ENCODE measurements at places on chromosomes 1 and 21.

DNA sequence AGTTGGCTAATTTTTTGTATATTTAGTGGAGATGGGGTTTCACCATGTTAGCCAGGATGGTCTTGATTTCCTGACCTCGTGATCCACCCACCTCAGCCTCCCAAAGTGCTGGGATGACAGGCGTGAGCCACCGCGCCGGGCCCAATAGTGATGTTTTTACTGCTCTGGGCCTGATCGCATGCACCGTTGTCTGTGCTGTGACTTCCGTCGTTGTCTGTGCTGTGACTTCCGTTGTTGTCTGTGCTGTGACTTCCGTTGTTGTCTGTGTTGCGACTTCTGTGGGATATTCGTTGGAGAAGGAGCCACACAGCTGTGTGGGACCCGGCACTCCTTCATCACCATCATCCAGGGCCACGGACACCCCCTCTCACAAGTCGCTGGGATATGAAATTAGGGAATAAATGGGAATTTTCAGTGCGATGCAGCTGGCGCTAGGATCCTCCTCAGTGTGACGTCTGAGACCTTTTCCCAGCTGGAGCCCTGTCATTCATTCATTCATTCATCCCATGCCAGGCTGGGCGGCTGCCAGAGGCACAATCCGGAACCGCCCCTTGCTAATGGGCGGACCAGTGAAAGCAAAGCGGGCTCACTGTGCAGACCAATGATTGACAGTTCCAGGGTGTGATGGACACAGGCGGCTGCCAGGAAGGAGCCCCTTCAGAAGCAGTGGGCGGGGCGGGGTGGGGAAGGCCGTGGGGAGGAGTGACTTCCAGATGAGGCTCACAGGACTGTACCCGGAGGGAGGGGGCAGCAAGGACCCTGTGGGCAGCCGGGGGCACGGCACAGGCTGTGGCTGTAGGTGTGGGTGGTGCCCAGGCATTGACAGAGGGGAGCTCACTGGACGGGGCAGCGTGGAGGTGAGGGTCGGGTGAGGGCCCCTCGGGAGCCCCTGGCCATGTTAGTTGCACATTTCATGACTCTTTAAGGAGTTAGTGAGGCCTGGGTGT is 48.9 kb downstream of the PRKCZ start:
- no peak for DNase-seq

- no peak for DNase-seq
These were observed 77.6 kb upstream of the PGBD5 start for GRCh38 chr1:230503726-230504125.

DNA sequence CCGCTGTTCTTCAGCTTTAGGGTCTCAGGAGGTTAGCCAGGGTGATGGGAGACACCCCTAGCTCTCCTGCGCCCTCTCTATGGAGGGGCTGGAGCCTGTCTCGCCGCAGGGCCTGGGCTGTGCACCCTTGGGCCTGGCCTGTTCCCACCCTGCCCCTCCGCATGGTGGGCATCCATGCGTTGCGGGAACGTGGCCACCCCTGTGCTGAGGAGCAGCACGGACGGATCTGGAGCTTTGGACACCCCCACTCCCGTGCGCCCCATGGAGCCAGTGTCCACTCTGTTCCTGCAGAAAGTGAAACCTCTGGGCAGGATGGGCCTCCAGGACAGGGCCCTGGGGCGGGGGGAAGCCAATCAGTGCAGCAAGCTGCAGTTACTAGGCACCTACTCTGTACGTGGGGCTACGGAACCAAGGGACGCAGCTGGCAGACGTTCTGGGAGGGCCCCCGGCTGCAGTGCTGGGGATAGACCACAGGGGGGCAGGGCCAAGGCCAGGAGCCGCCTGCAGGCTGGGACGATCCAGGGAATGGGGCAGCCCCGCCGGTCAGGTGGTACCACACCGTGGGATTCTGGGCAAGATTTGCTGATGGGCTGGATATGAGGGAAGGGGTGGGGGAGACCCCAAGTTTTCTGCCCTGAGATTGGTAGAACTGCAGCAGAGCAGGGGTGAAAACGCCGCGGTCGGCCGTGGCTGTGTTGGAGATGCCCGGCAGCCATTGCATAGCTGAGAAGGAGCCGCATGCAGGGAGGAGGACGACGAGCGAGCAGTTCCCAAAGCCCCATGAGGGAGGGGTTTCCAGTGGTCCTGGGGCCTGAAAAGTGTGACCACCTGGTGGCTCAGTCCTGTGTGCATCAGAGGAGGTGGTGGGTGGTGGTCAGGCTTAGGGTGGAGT is 43.3 kb downstream of the TP73 start:
- DNase-seq = peak; percentile 61

GRCh38 chr1:15918962-15919715 is 56.8 kb downstream of the ZBTB17 start:
- peak; percentile 81 for DNase-seq

GRCh38 chr1:1799716-1800115 is 21.4 kb upstream of the NADK start:
- DNase-seq = no peak

- DNase-seq = no peak
These were observed 436.6 kb upstream of the C1orf87 start for GRCh38 chr1:60510162-60510561.

GRCh38 chr1:46166521-46167462 is 8.1 kb upstream of the TSPAN1 start:
- DNase-seq = no peak

- DNase-seq = no peak
These were observed 360.8 kb downstream of the MATN1 start for GRCh38 chr1:30362603-30362990.

GRCh38 chr1:41513383-41513735 is 28.9 kb upstream of the EDN2 start:
- no peak for DNase-seq

DNA sequence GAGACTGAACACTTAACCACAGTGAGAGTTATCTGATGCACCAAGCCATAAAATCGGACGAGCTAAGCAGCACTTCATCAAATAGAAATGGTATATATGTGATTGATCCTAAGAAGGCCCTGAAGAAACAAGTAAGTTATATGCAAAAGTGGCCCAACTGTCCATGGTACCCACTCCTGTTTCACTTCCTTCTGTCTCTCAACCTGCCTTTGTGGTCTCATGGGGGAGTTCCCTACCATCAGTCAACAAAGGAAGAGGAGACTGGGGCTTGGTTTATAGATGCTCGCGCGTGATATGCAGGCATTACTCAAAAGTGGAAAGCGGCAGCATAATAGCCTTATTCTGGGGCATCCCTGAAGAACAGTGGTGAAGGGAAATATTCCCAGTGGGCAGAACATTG is 543.9 kb upstream of the ADGRL4 start:
- no peak for DNase-seq

DNA sequence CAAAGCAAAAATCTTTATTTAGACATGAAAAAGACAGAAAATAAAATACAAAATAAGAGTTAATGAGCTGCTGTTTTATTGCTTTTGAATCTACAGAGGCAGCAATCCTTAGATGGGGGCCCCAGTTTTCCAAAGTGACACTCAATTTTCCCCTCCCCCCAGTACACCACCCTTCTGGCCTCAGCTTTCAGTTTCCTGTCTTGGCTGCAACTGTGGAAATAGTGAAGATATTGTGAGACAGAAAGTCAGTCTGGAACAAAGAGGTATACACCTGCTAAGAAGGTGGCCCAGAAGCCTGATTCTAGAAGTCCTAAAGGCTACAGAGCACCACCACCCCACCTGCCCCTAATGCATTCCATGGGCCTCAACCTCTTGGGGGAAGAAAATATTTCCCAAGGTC is 1.1 kb upstream of the MTMR11 start:
- DNase-seq = peak; percentile 24

- no peak for DNase-seq
These were observed 40.9 kb upstream of the PADI1 start for GRCh38 chr1:17163789-17164666.
